ENCODE measurements at places on chromosomes 3 and 15. TPM values are rescaled to one million over a fixed set of nuclear protein-coding genes. Genes with fewer than 3 reads are reported as not detected.

The SERPINI2 gene
- total RNA-seq, result 2.2 TPM

DNA sequence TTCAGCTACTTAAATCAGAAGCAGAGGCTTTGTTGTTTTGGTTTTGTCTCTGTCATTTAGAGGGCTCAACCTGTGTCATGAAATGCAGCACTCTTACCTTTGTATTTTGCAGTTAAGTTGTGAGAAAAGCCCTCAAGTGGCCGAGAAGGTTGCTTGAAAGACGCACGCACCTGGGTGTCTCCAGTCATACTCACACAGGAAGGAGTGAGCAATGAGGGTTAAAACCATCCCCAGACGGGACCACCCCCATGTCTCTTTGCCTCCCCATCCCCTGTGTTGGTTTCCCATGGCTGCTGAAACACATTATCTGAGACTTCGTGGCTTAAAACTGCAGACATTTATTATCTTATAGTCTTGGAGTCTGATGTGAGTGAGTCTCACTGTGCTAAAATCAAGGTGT lies 376.1 kb upstream of the CFAP20DC start:
- DNase-seq, result no peak

- no peak for DNase-seq
Measured at GRCh38 chr3:71425491-71426071, 157.9 kb downstream of the FOXP1 start.

GRCh38 chr3:131555456-131555855 lies 52.7 kb upstream of the MRPL3 start:
- DNase-seq, result no peak

DNA sequence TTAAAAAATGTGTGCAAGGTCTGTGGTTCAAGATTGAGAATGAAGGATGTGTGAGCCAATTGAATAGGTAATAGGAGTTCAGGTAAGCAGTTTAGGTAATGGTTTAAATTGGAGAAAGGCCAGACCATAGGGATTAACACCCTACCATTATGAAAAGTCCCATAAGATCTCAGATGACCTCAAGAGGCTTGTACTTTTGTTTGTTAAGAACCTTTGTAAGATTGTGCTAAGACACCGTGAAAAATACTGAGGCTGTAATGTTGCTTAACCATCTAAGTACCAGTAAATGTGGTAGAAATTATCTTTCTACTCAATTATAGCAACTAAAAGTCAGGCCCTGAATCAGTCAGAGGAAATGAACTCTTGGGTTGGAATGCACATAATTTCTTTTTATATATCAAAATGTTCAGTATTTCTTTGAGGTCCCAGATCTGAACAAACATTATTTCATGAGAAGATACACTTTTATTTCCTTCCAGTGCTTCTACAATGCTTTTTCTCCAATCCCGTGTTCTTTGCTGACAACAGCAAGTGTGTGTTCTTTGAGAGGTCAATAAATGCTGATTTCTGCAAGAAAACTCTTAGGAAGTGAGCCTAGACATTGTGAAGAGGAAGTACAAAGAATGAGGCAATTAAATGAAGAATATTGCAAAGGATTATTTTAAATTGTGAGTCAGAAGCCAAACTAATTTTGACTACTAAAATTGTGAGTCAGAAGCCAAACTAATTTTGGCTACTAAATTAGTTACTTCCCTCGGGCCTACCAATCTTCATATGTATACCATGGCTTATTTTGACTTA lies 66.4 kb downstream of the TCF12 start:
- no peak for DNase-seq

The BUB1B gene
- 0.39 TPM for total RNA-seq

- peak; percentile 93 for DNase-seq
Measured at GRCh38 chr3:129305592-129306091, 27.0 kb downstream of the HMCES start.

DNA sequence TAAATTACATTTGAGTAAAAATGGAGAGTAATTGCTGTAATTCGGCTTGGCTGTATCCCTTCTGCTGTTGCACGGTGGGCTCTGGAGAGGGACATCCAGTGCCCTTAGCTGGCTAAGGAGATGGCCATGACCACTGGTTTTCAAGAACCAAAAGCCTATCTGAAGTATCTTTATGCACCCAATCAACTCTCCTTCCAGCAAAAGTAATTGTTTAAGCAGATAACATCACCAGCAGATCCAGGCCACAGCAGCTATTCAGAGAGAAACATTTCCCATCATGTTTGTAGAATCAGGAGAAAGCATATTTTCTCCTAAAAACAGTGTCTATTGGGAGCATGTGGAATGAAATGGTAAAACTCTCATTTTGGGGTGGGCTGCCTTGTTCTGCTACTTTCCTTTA lies 514.5 kb upstream of the RGMA start:
- no peak for DNase-seq

GRCh38 chr3:156553705-156554356 lies 1.1 kb downstream of the SSR3 start:
- DNase-seq, result no peak

DNA sequence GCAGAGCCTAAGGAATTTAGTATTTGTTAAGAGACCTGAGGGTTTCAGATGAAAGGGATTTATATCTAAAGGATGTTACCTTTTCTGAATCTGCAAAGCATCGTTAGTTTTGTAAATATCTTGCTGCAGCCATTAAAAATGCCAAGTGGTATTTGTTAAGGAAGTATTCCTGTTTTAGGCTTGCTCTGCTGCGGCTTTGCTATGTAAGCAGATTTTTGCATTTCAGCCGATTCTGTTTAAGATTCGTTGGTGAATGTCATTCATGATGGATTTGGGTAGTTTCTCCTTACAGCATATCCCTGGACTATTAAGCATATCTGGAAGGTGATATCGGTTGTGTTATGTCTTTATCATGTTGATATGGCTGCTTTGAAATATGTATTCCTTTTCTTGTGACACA lies 1.0 kb downstream of the USP8 start:
- no peak for DNase-seq

The SHC4 gene
- total RNA-seq, result 5.3 TPM
